GF-D8 (cell line): ENCODE measurements at places on chromosomes 3 and 15.
A peak's percentile ranks its signal among the peaks of the same experiment; 100 is the strongest.

GRCh38 chr3:115692887-115693524 is 69.7 kb downstream of the GAP43 start:
- DNase-seq = peak; percentile 5

- DNase-seq = no peak
These were observed 217.5 kb downstream of the ALCAM start for GRCh38 chr3:105584003-105584790.

- no peak for DNase-seq
These were observed 58.8 kb upstream of the FAM3D start for GRCh38 chr3:58725326-58725853.

GRCh38 chr3:177483182-177483967 is 286.1 kb upstream of the TBL1XR1 start:
- DNase-seq = no peak

GRCh38 chr15:75042730-75043508 is 19.5 kb downstream of the PPCDC start:
- peak; percentile 99 for DNase-seq

- DNase-seq = peak; percentile 98
These were observed 21.2 kb downstream of the CCR8 start for GRCh38 chr3:39350714-39351113.
